Hematopoietic multipotent progenitor cell treated with erythropoietin and hydrocortisone succinate and interleukin-3 and kit ligand, for 6 days (in vitro differentiated cells): ENCODE measurements at places on chromosomes 4 and X.

GRCh38 chr4:73620115-73620792 is at the start of gene RASSF6:
Gene RASSF6 (minus strand): TSS chr4:73620436. CDS start chr4:73611795, 8,641 bp downstream.
- DNase-seq: peak; percentile 20

DNA sequence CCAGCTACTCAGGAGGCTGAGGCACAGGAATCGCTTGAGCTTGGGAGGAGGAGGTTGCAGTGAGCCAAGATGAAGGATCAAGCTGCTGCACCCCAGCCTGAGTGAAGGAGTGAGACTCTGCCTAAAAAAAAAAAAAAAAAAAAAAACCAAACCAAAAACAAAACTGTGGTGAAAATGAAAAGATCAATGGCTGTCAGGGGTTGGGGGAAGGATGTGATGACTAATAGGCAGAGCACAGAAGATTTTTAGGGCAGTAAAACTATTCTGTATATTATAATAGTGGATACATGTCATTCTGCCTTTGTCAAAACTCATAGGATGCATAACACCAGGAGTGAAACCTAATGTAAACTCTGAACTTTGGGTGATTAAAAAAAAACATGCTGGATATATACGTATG is 69.9 kb upstream of the ELOVL6 start:
- DNase-seq: no peak

GRCh38 chr4:53920116-53920515 is 144.3 kb downstream of the CHIC2 start:
- DNase-seq: no peak

GRCh38 chrX:28223991-28224390 is 242.7 kb upstream of the DCAF8L1 start:
- DNase-seq: no peak

GRCh38 chr4:82721819-82722423 is 76.7 kb downstream of the SCD5 start:
- DNase-seq: peak; percentile 64

GRCh38 chrX:52271206-52271605 is 86.5 kb downstream of the MAGED4 start:
- DNase-seq: peak; percentile 63

DNA sequence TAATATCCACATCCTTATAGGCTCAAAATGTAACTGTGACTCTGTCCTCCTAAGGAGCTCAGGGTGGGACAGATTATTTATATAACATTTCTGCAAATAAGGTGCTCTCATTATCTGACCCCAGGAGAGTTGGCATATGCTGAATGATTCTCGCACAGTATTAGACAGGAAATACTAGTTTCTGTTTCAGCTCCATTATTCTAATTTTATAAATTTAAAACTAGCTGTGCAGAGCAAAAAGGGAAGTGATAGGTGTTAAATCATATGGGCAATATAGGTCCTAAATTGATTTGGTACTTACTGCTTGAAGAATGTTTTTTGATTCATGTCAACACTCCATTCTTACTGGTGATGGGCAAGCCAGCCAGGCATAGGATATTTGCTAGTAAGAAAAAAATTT is 141.5 kb downstream of the GLRA2 start:
- no peak for DNase-seq

DNA sequence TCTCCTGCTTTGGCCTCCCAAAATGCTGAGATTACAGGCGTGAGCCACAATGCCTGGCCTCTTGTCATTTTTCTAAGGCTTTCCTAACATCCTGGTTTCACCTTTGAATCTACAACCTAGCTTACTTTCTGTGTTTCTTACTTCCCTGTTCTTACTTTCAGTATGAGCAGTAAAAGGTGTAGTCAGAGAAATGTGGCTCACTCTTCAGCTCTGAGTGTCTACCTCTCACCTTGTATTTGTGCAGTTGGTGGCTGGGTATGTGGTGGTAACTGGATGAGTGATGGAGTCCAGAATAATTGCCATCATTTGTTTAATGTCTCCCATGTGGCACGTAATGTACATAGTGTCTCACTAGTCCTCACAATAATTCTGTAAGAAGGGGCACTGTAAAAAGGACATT is 19.1 kb upstream of the CXCL11 start:
- DNase-seq: no peak

- no peak for DNase-seq
Observed at GRCh38 chrX:8868070-8868773, 67.0 kb upstream of the FAM9A start.

DNA sequence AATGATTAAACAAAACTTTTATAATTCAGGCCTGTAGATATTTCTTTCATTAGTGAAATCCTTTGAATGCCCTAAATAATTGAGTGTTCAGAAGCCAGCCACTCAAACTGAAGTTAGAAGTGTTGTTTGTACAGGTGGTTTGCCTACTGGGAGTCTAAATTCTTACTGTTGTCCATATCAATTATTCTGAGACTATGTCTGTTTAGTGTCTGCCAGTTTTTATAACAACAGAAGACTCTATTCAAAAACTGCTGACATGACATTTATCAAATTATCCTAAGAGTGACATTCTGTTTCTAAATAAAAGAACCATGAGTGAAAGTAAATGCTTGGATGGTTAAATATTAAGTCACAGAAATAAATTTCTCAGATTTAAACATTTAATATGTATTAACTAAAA is 375.1 kb downstream of the FAT4 start:
- DNase-seq: no peak

GRCh38 chrX:32867781-32868523 is 343.4 kb downstream of the DMD start:
- DNase-seq: no peak

DNA sequence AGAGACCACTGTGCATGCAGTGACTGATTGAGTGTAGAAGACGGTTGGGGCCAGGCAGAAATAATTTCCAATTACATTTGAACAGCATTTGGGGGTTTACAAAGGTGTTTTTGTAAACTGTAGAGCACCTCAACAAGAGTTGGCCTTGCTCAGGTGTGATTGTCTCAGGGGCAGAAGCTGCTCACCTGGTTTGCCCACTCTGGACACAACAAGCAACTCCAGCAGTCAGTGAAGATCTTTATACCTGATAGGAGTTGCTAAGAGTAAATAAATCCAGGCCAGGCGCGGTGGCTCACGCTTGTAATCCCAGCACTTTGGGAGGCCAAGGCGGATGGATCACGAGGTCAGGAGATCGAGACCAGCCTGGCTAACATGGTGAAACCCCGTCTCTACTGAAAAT is 221.3 kb downstream of the RAB28 start:
- no peak for DNase-seq

GRCh38 chr4:56077676-56078075 is 128.9 kb downstream of the CEP135 start:
- DNase-seq: no peak

GRCh38 chrX:136863826-136864225 is 16.7 kb downstream of the RBMX start:
- no peak for DNase-seq

- DNase-seq: no peak
Observed at GRCh38 chr4:89754531-89754930, 82.4 kb downstream of the SNCA start.

- DNase-seq: no peak
Observed at GRCh38 chr4:105433421-105433820, 40.4 kb downstream of the PPA2 start.

DNA sequence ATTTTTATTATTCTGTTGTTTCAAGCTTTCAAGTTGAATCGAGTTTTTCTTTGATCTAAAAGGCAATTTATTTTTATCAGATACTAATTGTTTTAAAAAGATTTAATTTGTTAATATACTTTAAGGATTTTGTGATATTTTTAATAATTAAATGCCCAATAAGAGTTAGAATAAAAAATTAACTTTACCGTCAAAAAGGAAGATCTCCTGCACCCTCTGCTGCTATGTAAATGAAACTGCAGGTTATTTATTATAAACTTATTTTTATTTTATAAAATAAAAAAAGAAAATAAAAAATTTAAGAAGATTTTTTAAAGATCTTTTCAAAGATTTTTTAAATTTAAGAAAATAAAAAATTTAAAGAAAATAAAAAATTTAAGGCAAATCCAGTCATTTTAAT is 166.1 kb downstream of the CCSER1 start:
- peak; percentile 43 for DNase-seq

DNA sequence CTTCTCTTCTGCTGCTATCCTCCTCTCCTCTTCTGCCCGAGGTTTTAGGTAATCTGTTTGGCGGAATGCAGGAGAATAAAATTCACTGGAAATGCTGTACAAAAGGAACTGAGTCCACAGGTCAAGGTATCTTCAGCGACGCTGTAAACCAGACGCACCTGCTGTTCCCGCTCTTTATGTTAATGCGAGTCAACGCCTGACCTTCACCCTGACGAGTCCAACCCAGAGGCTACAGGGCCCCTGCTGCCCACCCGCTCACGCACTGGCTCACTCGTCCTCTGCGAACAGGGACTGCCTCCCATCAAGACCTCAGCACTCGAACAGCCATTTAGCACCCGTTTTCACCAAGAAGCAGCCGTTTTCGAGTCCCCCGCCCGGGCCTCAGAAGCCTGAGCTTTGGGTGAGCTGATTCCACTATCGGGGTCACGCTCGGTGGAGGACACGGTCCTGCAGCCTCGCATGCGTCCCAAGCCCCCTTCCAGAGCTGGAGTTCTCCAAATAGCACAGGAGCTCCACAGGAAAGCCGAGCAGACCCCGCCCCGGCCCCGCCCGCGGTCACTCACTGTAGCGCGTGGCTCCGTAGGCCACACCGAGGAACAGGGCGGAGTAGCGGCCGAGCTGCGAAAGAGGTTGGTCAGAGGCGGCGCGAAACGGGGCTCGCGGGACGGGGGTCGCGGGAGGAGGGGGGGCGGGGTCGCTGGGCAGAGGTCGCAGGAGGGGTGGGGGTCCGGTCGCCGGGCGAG is 556 bp downstream of the ATP5ME start:
- DNase-seq: peak; percentile 62

DNA sequence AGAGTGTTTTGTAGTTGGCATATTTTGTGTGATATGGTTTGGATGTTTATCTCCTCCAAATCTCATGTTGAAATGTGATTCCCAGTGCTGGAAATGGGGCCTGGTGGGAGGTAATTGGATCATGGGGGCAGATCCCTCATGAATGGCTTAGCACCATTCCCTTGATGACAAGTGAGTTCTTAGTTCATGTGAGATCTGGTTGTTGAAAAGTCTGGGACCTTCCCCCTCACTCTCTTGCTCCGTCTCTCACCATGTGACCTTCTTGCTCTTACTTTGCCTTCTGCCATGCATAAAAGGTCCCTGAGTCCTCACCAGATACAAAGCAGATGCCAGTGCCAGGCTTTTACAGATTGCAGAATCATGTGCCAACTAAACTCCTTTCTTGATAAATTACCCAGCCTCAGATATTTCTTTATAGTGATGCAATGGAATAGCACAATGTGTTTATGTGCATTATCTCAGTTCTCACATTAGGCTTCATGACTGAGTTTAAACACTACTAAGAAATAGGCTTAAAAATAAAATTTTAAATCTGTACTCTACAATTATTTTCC is 1348.8 kb downstream of the STIM2 start:
- no peak for DNase-seq

DNA sequence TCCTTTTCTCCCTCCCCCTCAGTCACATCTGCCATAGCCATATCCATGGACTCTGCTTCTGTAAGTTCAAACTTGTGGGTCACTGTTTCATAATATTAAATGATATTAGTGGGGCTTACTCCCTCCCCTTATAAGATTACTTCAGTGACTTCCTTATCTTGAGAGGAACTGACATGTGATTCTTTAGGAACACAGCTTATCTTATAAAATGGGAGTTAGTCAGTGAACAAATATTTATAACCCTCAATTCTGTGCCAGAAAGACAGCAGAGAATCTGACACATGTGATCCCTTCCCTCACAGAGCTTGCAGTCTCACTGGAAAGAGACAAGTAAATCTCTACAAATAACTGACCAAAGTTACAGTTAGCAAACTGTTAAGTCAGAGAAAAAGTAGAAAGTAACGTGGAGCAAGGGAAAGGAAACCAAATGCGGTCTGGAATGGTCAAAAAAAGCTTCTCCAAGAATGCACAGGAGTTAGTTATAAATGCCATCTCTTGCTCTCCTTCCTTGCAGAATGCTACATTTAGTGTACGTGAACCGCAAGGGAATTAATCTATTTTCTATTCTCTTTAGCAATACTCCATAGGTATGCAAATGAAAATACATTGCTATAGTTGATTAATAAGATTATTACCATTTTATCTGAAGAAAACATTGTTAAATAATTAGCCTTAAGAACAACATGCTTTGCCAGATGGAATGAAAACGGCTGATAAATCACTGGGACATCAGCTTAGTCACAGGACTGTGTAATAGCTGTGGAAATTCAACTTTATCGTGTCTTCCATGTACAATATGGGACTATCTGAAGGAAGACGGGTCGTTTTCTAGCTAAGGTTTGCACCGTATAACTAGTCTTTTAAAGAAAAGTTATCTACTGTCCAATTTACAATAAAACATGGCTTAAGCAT is 29.0 kb downstream of the SGMS2 start:
- peak; percentile 31 for DNase-seq

- peak; percentile 38 for DNase-seq
Observed at GRCh38 chr4:4519297-4519894, 22.5 kb downstream of the STX18 start.

DNA sequence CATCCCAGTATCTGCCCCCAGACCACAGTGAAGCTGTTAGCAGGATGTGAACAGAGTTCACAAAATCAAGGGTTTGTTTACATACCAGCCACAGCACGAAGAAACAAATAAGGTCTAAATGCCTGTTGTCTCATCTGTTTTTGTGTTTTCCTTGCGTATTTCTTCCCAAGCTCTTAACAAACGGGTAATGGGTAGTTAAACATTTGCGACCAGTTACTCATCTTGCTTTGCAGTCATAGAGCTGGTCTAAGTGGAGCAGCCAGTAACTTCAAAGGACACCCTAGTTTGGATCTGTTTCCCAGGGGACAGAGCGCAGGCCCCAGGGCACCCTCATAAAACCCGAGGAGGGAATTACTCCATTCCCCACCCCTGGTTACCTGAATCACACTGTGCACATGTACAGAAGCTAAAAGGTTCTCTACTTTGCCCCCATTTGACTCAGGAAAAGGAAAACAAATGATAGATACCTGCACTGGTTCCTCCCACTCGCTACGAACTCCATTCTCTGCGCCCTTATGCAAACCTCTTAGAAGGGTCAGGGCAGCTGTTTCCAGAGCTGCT is 68.8 kb downstream of the MAML3 start:
- no peak for DNase-seq

GRCh38 chr4:5416637-5417036 is 291.7 kb downstream of the EVC2 start:
- DNase-seq: no peak

GRCh38 chrX:69562904-69563578 is 52.9 kb upstream of the EDA start:
- no peak for DNase-seq

GRCh38 chr4:26058537-26058936 is 144.5 kb downstream of the SMIM20 start:
- no peak for DNase-seq

DNA sequence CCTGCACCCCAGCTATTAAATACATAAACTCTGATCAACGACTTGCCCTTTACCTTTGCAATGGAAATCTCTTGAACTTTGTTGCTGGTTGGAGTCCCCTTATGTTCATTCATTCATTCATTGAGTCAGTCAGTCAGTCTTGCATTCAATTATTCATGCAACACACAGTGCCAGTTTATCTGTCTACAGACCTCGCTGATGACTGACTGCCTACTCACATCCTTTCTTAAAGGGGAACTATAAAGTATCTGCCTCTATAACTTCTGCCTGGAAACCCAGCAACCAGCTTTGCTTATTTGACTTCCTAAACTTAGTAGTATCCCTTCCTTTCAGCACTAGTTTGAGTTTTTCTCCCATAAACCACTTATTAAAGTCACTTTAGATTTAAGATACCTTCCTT is 620.8 kb upstream of the ADGRL3 start:
- DNase-seq: no peak
